ENCODE measurements at places on chromosomes 13 and 19.

DNA sequence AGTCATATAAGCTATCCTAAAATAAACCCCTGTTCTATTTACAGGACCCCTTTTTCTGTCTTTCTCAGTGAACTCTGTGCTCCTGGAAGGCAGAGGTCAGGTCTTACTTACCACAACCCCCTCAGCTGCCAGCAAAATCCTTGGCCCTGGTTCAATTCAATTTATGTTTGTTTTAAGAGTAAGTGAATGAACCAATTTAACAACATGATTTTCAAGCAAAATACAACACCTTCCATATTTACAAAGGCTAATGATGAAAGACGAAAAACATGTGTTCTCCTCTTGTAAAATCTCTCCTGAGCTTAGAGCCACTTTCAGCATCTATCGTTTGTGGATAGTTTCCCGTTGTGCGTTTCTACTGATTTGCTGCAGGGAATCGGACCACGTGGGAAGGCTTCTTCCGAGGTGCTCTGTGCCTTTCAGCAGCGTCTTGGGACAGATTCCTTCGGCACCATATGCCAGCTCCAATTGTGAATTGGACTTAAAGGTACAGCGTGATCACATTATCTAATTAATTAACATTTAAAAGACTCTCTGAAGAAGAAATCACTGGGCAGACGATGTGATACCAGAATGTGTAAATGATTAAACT is 411.7 kb downstream of the IRS2 start:
- no peak for DNase-seq

DNA sequence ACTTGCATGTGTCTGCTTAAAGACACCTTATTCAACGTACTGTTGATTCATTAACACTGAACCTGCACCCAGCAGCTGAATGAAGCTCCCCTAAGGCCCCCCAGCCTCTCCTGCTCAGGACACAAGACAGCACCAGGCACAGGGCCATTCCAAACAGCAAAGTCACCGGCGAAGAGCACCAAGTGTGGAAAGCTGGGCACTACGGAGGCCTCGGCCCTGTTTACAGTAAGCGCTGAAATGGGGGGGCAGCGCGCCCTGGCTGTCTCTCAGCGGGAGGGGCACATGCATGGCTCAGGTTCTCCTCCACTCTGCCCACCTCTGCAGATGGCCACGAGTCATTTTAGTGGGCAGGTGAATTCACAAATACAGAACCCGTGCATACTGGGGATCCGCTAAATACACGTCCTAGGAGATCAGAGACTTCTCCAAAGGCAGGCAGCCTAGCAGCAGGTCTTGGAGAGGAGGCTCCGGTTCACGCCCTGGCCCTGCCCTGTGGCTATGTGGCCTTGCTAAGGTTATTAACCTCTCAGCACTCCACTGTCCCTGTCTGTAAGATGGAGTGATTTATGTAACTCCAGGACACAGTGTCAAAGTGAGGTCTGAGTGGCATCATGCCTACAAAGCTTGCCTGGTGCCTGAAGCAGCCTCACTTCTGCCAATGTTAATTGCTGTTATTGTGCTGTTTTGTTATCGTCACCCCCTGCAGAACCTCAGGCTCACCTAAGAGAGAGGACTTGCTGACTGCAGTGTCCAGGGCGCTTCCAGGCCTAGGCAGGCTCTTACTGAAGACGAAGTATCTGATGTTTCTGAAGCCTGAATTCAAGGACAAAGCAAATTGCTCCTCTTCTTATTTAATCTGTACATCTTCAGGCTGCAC is 207.4 kb upstream of the SOX1 start:
- DNase-seq: no peak

DNA sequence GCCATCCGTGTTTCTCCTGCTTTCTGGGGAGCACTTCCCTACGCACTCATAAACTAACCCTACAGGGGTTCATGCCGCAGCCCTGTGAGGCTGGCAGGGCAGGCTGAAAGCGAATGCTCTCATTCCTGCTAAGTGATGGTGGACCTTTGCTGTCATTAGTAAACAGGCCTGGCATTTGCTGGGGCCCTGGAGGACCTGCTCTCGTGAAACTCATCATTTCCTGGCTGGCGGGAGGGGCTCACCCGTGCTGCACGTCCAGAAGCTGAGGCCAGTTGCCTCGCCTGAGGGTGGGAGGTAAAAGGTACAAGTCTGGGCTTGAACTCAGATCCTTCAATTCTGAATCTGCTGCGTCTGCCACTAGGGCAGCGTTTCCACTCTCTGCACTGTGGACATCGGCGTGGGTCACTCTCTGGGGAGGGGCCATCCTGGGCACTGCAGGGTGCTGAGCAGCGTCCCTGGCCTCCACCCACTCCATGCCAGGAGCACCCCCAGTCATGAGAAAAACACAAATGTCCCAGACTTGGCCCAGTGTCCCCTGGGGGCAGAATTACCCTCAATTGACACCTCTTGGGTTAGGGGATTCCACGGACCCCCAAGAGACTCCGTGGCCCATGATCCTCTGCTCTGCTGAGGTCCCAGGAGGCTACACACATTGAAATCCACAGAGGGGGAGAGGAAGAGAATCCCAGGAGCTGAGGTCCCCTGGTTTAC is 7.0 kb downstream of the MOB3A start:
- DNase-seq: no peak

DNA sequence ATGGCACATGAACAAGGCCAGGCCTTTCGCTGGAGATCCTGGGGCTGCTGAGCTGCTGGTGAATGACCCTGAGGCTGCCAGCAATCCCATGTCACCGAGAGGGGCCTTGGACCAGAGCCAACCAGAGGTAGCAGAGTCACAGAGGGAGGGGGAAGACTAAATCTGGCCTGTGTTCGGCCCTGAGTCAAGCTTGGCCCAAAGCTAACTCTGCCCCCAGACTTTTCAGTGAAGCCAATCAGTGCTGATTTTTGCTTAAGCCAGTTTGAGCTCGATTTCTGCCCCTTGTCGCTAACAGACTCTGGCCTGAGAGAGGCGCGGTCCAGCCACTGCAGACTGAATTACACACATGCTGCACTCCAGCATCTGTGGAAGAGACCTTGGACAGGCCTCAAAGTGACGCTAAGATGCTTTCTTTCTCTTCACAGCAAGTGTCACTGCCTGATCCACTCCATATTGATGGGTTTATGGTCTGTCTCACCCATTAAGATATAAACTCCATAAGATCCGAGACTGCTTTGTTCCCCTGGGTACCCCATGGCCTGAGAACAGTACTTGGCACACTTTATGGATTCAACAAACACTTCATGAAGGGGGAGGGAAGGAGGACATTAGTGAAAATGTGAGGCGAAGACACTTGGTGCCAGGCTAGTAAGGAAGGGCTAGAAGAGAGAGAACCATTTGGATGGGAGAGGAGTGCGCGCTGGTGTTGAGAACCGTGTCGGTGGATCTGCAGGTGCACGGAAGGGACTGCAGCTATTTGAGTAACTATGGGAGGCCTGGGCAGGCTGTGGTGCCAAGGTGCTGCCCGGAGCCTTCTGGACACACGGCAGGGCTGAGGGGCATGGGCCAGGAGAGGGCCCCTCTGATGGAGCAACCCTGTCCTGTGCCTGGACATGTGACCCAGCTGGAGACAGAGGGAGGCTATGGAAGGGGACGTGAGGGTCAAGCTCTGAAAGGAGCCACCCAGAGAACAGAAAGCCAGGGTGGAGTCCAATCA is 17.6 kb downstream of the RANBP3 start:
- no peak for DNase-seq

GRCh38 chr13:36872621-36873020 is 47.4 kb downstream of the SMAD9 start:
- no peak for DNase-seq

DNA sequence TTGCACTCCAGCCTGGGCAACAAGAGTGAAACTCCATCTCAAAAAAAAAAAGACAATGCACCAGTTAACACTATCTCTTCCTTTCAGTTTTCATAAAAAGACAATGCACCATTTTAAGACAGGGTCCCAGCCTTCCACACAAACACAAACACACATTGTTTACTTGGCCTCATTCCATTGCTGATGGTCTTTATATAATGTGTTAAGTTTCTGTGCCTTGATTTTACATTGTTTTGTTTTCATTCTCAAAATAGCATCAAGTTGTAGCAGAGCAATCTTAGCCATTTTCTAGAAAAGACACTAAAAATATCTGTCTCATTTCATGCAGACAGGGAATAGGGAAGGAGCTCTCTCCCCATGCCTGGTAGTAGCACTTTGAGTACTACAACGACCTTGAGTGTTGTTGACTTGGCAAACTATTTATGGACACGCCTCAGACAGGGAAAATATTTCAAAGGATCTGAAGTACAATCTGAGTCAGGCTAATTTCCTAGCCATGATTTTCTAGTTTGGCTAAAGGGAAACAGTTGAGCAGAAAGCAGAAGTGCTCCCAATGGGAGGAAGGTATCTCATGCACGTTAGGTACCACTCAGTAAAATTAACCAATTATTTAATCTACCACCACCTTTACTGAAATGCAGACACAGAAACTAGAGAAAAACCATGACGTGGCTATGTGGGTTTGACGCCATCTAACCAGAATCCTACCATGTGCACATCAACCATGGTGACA is 120.6 kb downstream of the ABCC4 start:
- DNase-seq: no peak

DNA sequence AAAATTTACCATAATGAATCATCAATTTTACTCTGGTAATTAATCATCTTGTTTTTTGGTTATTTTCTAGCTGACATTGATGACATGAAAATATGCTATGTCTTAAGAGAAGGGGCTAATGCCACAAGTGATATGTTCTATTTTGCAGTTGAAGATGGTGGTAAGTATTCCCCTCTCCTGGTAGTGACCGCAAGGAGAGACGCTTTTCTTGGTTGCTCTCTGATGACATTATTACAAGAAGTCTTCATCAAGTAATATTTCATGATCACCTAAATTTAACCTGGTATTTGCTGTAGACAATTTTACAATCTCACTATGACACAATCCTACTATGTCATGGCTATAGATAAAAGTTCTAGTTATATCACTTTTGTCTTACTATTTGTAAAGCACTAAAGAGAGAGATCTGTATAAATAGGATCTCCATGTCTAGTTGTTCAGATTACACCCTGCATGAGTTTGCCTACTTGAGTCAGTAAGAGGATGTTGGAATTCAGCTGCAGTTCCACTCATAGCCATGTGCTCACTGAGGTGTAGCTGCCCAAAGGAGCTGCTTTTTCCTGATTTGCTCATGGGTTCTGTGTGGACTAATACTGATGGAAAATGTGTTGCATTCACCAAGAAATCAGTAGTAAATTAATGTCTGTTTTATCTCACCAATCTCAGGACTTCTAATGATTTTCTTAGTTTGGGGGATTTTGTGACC is 10.9 kb downstream of the FREM2 start:
- no peak for DNase-seq
